ENCODE measurements at places on chromosomes 1 and 21.

- no peak for DNase-seq
These were observed 241.6 kb downstream of the BACH1 start for GRCh38 chr21:29540289-29540688.

DNA sequence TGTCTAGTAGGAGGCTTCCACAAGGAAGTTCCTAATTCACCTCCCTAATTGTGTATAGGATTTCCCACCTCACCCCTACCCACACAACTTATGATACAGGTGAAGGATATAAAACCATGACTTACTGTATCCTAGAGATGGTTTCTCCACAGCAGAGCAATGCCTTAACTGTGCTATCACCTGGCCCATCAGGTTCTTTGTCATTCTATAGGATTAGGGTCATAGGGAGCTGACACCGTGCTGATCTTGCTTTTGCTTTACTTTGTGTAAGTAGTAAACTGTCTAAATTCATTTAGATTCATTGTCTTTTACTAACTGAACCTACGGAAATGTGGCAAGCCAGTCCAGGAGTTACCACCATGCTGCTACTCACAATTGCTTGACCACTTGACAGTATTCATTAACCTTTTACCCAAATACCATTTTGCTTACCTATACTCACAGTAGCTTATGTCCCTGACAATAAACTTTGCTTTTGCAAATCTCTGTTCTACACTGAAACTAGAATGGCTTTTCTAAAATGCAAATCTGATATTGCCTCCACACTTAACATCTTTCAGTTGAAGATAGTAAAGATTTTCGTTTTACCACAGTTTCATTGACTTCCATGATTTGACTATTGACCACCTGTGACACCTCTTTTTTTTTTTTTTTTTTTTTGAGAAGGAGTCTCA, 147.6 kb downstream of the IFI44 start:
- no peak for DNase-seq

DNA sequence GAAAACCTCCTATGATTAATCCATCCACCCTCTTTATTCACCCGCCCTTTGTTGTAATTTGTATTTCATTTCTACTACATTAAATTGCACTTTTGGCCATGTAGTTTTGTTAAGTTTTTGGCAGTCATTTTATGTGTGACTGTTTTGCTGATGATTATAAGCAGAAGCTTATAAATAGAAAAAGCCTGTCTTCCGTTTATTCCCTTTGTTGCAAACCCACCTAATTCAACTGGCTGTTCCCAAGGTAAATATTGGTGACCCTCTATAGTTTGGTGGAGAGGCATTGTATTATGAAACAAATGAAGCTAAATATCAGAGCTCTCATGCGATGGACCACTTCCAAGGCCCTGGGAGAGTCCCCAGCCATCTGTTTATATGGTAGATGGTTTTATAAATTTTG, 36.7 kb upstream of the IGSF3 start:
- DNase-seq: no peak

GRCh38 chr1:151806170-151806569, 951 bp upstream of the LINGO4 start:
- DNase-seq: no peak

DNA sequence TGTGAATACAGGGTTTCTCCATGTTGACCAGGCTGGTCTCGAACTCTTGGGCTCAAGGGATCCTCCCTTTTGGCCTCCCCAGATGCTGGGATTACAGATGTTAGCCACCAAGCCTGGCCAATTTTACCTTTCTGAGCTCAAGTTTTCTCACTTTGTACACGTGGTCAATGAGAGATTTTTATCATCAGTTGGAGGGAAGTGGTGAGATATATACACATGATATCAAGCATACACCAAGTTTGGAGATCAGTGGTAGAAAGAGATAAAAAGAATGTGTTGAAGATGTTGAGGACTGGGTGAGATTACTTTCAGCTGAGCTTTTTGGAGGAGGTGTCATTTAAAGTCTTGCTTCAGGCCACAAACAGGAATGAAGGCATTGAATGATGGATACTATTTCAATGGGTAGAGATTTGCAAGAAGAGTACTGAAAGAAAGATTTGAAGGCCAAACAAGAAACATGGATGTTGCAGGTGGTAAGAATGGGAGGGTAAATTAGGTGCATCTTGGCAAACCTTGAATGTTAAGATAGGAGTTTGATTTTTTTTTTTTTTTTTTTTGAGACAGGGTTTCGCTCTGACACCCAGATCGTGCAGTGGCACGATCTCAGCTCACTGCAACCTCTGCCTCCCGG, 3.0 kb upstream of the SESN2 start:
- no peak for DNase-seq

DNA sequence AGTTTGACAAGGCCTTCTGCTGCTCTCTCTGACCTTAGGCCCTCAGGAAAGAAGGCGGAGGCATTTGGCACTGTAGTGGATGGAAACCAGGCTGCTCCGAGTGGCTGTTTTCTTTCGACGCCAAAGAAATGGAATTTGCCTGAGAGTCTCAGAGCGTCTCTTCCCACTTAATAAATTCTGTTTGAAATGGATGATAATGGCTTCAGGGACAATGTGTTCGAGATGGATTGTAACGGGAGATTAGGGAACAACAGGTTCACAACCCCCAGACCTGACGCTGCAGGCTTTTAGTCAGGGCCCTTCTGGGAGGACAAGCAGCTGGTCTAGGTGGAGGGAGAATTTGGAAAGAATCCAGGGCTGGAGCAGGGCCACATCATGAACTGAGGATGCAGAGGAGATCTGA, 58.6 kb downstream of the TLR5 start:
- no peak for DNase-seq

- no peak for DNase-seq
These were observed 24.4 kb downstream of the CRYAA start for GRCh38 chr21:43193088-43193650.

GRCh38 chr1:23337869-23338268, 6.2 kb downstream of the HNRNPR start:
- DNase-seq: no peak

DNA sequence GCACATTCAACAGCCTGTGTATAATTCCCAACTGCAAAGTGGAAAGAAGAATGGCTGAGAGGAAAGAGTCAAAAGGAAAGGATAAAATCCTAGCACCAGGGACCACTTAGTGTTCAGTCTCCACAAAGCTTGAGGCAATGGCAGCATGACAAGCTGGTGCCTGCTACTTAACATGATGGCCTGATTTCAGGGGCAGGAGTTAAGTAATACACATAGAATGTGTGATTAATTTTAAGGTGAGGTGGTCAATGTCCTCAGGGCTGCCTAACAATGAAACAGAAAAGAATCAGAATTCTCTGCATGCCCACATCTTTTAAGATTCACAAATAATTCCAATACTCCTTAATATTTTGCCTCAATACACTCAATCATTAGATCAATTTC, 8.9 kb downstream of the P3H1 start:
- no peak for DNase-seq

DNA sequence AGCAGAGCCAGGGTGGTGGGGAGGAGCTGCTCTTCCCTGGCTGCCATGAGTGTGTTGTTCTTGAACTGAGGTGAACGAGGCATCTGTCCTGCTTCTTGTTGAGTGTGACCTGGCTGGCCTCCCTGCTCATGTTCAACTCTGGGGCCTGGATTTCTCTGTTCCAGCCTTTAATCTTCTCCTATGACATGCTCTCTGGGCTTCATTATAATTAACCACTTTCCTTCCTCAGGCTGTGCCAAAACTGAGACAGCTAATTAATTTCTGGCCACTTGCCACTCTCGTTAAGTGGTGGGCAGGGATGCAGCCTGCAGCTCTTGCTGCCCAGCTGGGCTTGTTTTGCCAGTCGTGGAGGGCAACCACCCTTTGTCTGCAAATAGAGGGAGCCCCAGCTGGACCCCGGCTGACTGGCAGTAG, 23.3 kb downstream of the OPRD1 start:
- DNase-seq: no peak

- no peak for DNase-seq
These were observed 87.7 kb downstream of the SNX7 start for GRCh38 chr1:98749152-98749756.

GRCh38 chr1:15299179-15299578, 52.2 kb downstream of the FHAD1 start:
- no peak for DNase-seq

DNA sequence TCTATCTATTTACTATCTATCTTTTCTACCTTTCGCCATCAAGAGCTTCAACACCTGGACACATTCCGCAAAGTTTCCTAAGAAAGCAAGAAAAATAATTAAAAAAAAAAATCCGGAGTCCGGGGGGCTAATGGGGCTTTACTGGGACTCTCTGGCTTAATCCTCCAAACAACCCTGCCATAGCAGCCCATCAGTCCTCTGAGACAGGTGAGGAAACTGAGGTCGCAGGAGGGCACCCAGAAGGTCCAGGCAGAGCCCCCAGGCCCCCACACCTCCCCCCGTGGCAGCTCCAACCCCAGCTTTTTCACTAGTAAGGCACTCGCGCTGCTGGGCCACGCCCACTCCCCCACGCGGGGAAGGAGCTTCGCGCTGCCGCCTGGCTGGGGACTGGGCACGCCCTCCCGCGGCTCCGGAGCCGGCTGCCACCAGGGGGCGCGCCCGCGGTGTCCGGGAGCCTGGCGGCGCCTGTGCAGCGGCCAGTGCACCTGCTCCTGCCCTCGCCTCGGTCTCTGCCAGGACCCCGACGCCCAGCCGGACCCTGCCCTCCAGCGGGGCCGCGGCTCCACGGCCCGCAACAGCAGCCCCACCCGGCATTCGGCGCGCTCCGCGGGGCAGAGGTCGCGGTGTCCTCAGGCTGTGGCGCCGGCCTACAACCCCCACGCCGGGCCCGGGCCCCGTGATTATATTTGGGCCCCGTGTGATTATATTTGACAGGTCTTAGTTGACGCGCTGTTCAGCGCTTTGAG, 54.1 kb upstream of the SAMD11 start:
- DNase-seq: peak; percentile 53

GRCh38 chr1:38055398-38055797, 8.8 kb upstream of the POU3F1 start:
- no peak for DNase-seq

- DNase-seq: no peak
These were observed 75.0 kb downstream of the PTPN14 start for GRCh38 chr1:214476229-214476985.

DNA sequence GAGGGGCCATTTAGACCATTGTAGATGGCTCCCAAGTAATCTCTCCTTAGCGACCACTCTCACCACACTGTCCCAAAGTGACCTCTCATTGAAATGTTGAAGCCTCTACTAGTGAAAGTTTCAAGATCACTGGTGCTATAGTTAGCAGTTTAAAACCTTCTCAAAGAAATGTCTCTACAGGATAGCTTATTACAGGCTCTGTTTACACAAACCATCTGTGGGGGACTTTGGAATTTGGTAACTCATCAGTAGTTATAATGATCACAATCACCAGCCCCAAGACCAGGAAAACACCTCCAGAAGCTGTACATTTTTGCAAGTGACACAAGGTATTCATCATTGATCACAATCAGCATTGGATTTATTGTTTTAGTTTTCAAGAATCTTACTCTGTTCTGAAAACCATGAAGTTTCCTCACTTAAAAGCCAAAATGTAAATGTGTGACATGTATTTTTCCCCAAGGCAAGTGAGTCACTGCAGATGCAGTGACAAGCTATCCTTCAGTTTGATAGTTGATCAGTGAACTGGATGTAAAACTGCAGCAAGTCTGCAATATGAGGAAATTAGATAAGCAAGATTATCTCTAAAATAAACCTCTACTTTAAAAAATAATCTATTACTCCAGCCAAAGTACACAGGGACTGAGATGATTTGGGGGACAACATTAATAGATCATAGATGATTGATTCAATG, 41.9 kb downstream of the C21orf91 start:
- DNase-seq: no peak

DNA sequence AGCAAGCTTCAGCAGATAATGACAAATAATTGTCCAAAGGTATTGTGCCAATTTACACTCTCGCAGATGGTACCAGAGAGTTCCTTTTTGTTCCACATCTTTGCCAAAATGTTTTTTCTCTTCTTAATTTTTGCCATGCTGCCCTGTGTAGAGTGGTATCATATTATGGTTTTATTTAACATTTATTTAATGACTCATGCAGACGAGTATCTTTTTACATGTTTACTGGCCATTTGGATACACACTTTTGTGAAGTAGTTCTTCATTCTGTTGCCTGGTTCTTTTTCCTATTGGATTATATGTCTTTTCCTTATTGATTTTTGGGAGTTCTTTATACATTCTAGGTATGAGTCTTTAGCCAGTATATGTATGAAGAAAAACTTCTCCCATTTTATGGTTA, 151.1 kb downstream of the PCNX2 start:
- DNase-seq: no peak

DNA sequence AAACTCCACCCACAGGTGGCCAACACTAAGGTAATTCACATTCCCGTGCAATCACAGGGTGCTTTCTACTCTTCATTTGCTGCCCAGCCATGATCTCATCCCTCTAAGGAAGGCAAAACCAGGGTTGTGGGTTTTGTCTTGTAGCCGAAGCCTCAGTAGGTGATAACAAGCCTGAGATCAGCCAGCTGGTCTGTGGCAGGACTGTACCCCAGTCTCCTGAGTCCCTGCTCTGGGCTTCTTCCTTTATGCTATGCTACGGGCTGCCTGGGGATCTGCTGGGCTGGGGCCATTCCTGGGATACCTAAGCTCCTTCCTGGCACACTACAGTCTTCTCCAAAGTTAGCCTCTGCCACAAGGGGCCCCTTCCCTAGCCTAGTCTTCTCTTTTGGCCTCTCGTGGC, 9.8 kb downstream of the PPFIA4 start:
- no peak for DNase-seq

- no peak for DNase-seq
These were observed 49.6 kb downstream of the UBE2T start for GRCh38 chr1:202291961-202292712.

GRCh38 chr1:200889571-200889970, 5.1 kb upstream of the INAVA start:
- DNase-seq: no peak

DNA sequence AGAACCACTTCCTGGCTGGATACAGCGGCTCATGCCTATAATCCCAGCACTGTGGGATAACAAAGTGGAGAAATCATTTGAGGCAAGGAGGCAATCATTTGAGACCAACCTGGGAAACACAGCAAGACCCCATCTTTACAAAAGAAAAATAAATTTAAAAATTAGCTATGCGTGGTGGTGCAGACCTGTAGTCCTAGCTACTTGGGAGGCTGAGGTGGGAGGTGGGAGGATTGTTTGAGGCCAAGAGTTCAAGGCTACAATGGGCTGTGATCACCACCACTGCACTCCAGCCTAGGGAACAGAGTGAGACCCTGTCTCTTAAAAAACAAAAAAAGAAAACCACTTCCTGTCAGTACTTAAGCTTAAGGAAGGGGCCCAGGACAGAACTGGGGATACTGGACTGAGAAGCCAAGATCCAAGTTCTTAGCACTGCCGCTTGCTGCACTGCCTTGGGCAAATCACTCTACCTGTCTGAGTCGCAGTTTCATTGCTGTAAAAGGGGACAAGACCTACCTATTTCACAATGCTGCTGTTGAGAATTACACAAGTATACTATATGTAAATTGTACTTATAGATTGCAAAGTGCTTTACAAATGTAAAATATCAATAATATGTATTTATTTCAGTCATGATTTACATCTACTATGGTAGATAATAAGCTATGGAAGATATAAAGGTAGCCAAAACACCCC, 154.9 kb downstream of the RERE start:
- no peak for DNase-seq

GRCh38 chr1:201245082-201245481, 38.2 kb upstream of the PKP1 start:
- DNase-seq: no peak

GRCh38 chr1:169151338-169151837, 44.9 kb downstream of the ATP1B1 start:
- DNase-seq: no peak

All from SK-N-DZ (cell line).